ENCODE measurements at places on chromosomes 13 and 19.

- no peak for DNase-seq
Observed at GRCh38 chr19:7690779-7691258, 10.2 kb downstream of the TRAPPC5 start.

- no peak for DNase-seq
Observed at GRCh38 chr13:23845105-23845725, 44.0 kb downstream of the MIPEP start.

- DNase-seq: no peak
Observed at GRCh38 chr19:3690551-3691371, 9.5 kb downstream of the PIP5K1C start.

GRCh38 chr13:98988780-98989179 is 10.9 kb upstream of the DOCK9 start:
- DNase-seq: no peak

GRCh38 chr19:30256496-30256850 is 115.7 kb upstream of the ZNF536 start:
- DNase-seq: no peak

GRCh38 chr19:7962644-7963268 is 19.3 kb upstream of the TIMM44 start:
- no peak for DNase-seq

GRCh38 chr19:31114585-31114984 is 234.7 kb downstream of the TSHZ3 start:
- DNase-seq: no peak

DNA sequence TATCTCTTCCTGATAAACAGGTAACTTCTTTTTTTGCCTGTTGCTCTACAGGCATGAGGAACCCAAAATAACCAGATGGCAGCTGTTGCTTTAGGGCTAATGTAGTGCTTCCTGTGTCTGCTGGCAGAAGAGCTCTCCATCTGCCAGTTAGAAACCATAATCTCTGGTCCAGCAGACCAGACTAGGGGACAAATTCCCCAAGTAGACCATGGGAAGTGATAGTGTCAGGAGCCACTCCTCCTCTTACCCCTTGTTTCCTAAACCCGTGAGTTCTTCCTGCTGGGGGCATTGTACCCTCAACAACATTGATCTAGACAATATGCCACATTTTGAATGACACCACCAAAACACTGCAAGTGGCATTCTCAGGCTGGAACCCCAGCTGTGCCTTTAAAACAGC is 135.9 kb downstream of the DLEU7 start:
- no peak for DNase-seq

GRCh38 chr13:23558675-23559536 is 11.3 kb upstream of the TNFRSF19 start:
- DNase-seq: peak; percentile 79

GRCh38 chr19:17863520-17864182 is 3.9 kb downstream of the RPL18A start:
- DNase-seq: no peak

GRCh38 chr13:30907121-30907861 is 1.2 kb downstream of the MEDAG start:
- no peak for DNase-seq

DNA sequence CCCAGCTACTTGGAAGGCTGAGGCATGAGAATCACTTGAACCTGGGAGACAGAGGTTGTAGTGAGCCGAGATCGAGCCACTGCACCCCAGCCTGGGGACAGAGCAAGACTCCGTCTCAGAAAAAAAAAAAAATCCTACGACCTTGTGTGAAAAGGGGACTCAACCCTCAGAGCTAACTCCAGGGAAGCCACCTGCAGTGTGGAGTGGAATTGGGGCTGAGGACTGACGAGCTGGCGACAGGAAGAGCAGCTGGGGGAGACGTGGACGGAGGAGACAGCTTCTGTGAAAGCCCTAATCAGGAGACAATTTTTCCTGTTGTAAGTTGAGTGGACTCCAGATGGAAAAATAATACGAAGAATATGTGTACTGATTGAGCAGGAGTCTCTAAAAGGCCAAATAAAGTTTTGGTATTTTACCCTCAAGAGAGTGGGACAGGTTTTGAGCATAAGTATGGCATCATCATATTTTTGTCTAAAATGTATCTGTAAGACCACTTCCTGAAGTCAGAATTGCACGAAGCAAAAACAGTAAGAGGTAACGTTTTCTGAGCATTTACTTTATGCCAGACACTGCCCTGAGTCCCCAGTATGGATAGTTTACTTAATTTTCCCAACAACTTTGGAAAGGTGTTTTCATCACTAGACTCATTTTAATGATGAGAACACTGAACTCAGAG is 12.0 kb upstream of the LAIR1 start:
- no peak for DNase-seq

GRCh38 chr13:34730961-34731360 is 211.1 kb upstream of the NBEA start:
- no peak for DNase-seq

DNA sequence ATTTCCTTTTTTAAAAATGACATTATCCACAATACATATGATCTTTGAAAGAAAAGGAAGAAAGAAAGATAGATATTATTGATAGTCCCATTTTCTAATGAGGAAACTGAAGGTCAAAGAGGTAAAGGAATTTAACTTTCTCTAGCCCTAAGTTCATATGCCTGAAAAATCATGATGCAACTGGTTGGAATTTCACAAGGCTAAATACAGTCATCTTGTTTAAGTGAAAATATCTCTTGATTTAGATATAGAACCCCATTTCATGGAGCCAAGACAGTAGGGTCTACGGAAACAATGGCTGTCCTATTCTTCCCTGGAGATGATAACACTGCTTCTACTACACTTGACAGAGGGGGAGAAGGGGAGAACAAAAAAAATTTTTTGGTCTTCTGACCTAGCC is 366.2 kb downstream of the DNAJC15 start:
- DNase-seq: no peak
